ENCODE measurements at places on chromosomes 3 and 15. TPM values are rescaled to one million over a fixed set of nuclear protein-coding genes. Genes with fewer than 3 reads are reported as not detected.

DNA sequence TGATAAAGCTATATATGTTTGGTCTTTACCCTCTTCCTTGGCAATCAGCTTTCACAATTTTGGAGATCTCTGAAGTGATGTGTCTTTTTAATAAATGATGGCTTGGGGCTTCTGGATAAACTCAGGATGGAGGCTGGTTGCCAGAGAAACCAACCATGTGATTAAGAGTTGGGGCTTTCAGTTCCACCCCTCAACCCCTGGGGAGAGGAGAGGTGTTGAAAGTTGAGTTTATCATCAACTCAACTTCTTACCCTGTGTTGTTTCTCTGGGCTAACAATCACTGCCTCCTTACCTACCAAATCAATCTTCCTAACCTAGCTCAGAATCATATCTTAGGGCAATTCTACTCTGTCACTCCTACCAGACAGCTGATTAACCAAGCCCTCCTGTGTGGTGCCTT is 735.8 kb downstream of the ZPLD1 start:
- DNase-seq = no peak

- DNase-seq = no peak
These were observed 1.3 kb downstream of the NOP10 start for GRCh38 chr15:34341381-34342212.

- DNase-seq = no peak
These were observed 3.0 kb upstream of the CSRNP1 start for GRCh38 chr3:39156421-39156820.

- DNase-seq = no peak
These were observed 26.4 kb downstream of the GRIP2 start for GRCh38 chr3:14513566-14514322.

DNA sequence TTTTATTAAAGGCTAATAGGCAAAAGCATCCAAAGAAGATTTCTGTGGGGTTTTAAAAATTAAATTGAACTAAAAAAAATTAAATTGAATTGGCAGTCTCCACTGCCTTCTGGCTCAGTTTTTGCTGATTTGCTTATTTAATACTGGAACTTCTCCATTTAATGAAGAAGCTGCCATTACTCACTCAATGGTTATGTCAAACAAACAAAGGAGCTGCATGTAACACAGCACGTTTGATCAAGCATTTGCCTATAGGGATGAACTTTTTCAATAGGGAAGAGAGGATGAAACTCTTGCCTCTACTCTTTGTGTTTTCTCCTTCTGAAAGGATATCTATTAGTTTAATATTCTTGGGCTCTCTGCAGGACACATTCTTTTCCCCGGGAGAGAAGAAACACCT is 4.8 kb upstream of the HCLS1 start:
- DNase-seq = no peak

GRCh38 chr3:43499256-43499655 is 122.6 kb downstream of the ANO10 start:
- no peak for DNase-seq

The TNNC1 gene
- total RNA-seq = 8.5 TPM

The SETD5 gene
- total RNA-seq = 97.5 TPM
